Left lung (tissue), 14 donors: ENCODE measurements at places on chromosomes 4 and X. TPM values are rescaled to one million over a fixed set of nuclear protein-coding genes. Genes with fewer than 3 reads are reported as not detected.

Gene ZXDA
- total RNA-seq: 4.5 TPM

GRCh38 chrX:439241-439640, 52.5 kb upstream of the PPP2R3B start:
- no peaks in the 10 kb centered on the region for H3K4me1 ChIP-seq
- DNase-seq: no peak
- peaks cover 36% of the 10 kb centered on the region for H3K27me3 ChIP-seq
- no peak overlapping the region for H3K4me3 ChIP-seq
- H3K36me3 ChIP-seq: no peaks in the 10 kb centered on the region
- no peak overlapping the region for H3K27ac ChIP-seq

DNA sequence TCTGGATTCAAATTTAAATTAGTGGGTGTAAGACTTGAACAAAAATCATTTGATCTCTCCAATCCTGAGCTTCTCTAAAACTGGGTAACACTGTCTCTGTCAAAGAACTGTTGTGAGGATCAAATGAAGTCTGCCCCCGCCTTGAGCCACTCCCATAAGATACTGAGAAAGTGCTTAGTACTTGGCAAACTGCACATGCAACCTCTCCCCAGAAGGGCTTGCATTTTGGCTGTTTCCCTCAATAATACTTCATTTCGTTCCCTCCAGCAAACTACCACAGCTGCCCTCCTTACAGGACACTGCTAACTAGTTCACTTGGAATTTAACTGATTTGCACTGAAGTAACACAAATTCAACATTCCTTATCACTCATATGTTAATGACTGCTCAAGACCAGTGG, 79.8 kb downstream of the APBB2 start:
- H3K4me3 ChIP-seq: no peak overlapping the region
- H3K4me1 ChIP-seq: peaks cover 30% of the 10 kb centered on the region
- H3K27ac ChIP-seq: no peak overlapping the region

GRCh38 chrX:119948381-119948780, 4.8 kb upstream of the NKAP start:
- no peak overlapping the region for H3K27ac ChIP-seq
- no peak overlapping the region for H3K4me3 ChIP-seq
- DNase-seq: no peak
- no peaks in the 10 kb centered on the region for H3K27me3 ChIP-seq

DNA sequence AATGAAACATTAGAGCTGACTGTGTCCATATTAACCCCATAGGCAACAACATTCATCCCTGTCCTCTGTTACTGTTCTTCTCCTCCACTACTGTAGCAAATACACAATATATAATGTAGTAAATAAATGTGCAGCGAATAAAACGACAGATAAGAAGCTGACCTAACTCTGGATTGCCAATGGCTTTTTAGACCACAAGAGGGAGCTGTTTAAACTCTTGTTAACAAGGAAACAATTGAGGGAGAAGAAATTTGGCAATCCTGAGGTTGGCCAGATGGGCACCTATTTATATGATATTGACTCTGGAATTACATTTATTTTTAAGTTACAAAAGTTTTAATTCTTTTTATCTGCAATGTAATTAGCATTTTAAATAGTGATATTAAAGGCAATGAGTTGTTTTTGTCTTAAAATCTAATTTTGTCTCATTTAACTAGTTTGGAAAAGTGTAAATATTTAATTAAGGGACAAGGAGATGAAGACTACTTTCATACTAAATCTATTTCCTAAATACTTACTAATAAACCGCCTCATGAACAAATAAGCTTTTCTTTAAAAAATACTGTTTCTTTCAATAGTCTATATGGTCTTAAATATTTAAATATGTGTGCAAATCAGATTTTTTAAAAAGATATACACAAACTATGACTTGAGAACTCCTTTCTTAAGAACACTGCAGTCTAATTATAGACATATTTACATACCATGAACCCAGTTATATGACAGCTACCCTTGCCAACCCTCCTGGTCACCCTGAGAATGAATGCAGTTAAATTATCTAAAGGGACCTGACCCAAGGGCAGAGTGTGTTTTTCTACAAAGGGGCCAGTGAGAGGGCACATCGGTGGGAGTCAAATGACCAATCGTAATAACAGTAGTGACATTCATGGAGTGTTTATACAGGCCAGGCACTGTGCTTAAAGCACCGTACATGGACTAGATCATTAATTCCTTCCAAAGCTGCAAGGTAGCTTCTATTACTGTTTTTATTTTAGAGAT, 52.9 kb upstream of the HPF1 start:
- no peaks in the 10 kb centered on the region for H3K36me3 ChIP-seq
- H3K4me3 ChIP-seq: no peak overlapping the region
- H3K27ac ChIP-seq: no peak overlapping the region
- no peaks in the 10 kb centered on the region for H3K27me3 ChIP-seq
- no peaks in the 10 kb centered on the region for H3K4me1 ChIP-seq

GRCh38 chrX:104668550-104668949, 102.6 kb downstream of the IL1RAPL2 start:
- peak; percentile 16 for DNase-seq
- no peaks in the 10 kb centered on the region for H3K36me3 ChIP-seq
- H3K4me1 ChIP-seq: no peaks in the 10 kb centered on the region
- no peak overlapping the region for H3K27ac ChIP-seq

DNA sequence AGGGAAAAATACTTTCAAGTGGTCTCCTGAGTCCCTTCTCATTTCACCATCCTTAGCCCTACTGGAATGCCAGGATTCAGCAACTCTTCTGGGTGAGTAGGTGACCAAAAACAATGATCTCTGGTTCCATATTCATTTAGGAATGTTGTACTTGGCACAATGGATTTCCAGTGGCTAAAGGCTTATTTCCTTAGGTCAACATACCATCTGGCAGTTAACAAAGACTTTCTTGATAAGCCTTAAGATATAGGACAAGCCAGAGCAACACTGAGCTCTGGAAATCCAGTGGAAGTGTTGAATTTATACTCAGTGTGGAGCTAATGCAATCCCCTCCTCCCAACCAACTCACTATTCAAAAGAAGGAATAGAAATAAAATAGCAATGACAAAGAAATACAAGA, 139.4 kb upstream of the EMCN start:
- H3K4me3 ChIP-seq: no peak overlapping the region
- no peaks in the 10 kb centered on the region for H3K27me3 ChIP-seq
- H3K27ac ChIP-seq: no peak overlapping the region
- H3K4me1 ChIP-seq: no peaks in the 10 kb centered on the region

DNA sequence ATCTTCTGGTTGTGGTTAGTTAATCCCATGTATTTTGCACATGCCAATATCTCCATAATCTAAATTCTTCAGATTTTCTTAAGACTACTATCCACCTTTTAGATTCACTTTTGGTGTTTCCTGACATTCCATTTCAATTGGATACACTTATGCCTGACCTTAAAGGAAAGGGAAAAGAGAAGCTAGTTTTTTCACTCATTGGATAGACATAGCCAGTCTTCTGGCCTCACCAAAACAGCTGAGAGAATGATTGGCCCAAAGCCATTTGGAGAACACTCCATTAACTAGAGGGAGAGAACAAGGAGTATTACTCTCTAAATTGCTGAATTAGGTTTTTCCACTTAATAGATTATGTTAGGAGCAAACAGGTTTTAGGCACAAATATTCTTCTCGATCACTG, 4.0 kb downstream of the PRPS1 start:
- DNase-seq: no peak
- no peaks in the 10 kb centered on the region for H3K36me3 ChIP-seq
- no peaks in the 10 kb centered on the region for H3K27me3 ChIP-seq
- H3K4me1 ChIP-seq: peaks cover 4% of the 10 kb centered on the region

Gene CT45A9
- not detected for total RNA-seq

GRCh38 chr4:156312261-156312847, 358.7 kb upstream of the CTSO start:
- H3K36me3 ChIP-seq: no peaks in the 10 kb centered on the region
- no peak overlapping the region for H3K4me3 ChIP-seq
- no peaks in the 10 kb centered on the region for H3K27me3 ChIP-seq
- no peak for DNase-seq
- no peak overlapping the region for H3K27ac ChIP-seq

- no peak overlapping the region for H3K4me3 ChIP-seq
- DNase-seq: no peak
- no peaks in the 10 kb centered on the region for H3K4me1 ChIP-seq
- H3K36me3 ChIP-seq: no peaks in the 10 kb centered on the region
- no peaks in the 10 kb centered on the region for H3K27me3 ChIP-seq
Observed at GRCh38 chrX:51608766-51609165, 9.9 kb downstream of the CENPVL3 start.

- H3K27me3 ChIP-seq: no peaks in the 10 kb centered on the region
- peak overlapping the region; percentile 44 for H3K27ac ChIP-seq
- peaks cover 7% of the 10 kb centered on the region for H3K4me1 ChIP-seq
- H3K36me3 ChIP-seq: no peaks in the 10 kb centered on the region
Observed at GRCh38 chrX:23773601-23774175, 9.3 kb upstream of the SAT1 start.

GRCh38 chrX:153953342-153953830, 8.9 kb upstream of the RENBP start:
- DNase-seq: peak; percentile 38
- no peaks in the 10 kb centered on the region for H3K4me1 ChIP-seq
- no peaks in the 10 kb centered on the region for H3K36me3 ChIP-seq

GRCh38 chr4:13615161-13615560, 12.4 kb downstream of the BOD1L1 start:
- peaks cover 26% of the 10 kb centered on the region for H3K4me1 ChIP-seq
- no peak overlapping the region for H3K27ac ChIP-seq
- DNase-seq: no peak
- H3K4me3 ChIP-seq: no peak overlapping the region
- H3K36me3 ChIP-seq: peaks cover 92% of the 10 kb centered on the region
- H3K27me3 ChIP-seq: no peaks in the 10 kb centered on the region

DNA sequence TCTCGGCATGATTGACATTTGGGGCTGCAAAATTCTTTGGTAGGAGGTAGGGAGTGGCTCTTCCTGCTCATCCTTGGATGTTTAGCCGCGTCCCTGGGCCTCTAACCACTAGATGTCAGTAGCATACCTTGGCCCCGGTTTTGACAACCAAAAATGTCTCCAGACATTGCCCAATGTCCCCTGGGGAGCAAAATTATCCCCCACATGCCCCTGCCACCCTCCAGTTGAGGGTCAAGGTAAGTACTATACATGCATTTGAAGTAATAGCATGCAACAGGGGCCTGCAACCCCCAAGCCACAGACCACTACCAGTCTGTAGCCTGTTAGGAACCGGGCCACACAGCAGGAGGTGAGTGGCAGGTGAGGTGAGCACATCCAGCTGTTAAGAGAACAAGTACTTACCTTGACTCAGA, 17.6 kb upstream of the KIAA1210 start:
- no peaks in the 10 kb centered on the region for H3K36me3 ChIP-seq
- no peak overlapping the region for H3K27ac ChIP-seq
- no peaks in the 10 kb centered on the region for H3K4me1 ChIP-seq
- H3K4me3 ChIP-seq: no peak overlapping the region
- DNase-seq: no peak

Gene C4orf50
- 0.03 TPM for total RNA-seq

- no peaks in the 10 kb centered on the region for H3K36me3 ChIP-seq
- no peaks in the 10 kb centered on the region for H3K27me3 ChIP-seq
- DNase-seq: no peak
- peaks cover 22% of the 10 kb centered on the region for H3K4me1 ChIP-seq
Observed at GRCh38 chr4:101306225-101306624, 41.1 kb downstream of the PPP3CA start.

Gene GYPB
- total RNA-seq: not detected

DNA sequence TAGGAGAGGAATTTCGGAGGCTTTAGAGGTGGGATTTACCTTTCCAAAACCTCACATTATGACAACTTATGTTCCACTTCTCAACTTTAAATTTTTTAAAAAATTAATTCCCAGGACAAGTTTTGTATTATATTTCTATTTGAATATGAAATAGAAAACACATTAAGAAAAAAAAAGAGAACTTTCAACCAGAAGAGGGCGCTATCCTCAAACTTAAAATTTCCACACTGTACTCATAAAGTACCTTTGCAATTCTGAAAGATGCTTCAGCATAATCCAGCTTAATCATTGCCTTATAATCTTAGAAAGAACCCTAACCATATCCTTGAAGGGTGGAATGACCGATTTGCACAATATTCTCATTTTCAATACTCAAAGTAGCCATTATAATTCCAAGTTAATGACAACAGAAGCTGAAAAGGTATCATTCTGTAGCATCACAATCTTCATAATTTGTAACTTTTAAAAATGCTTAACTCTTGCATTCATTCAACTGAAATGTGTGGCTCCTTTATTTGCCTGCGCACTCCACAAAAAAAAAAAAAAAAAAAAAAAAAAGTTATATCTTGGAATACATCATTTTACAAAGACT, 158.0 kb downstream of the KCNIP4 start:
- H3K27ac ChIP-seq: no peak overlapping the region
- no peak overlapping the region for H3K4me3 ChIP-seq
- no peak for DNase-seq
- H3K27me3 ChIP-seq: no peaks in the 10 kb centered on the region
- H3K36me3 ChIP-seq: no peaks in the 10 kb centered on the region

Gene ITGB1BP2
- total RNA-seq: 3.0 TPM

Gene PAGE2
- total RNA-seq: not detected

- H3K27ac ChIP-seq: no peak overlapping the region
- no peaks in the 10 kb centered on the region for H3K27me3 ChIP-seq
- H3K36me3 ChIP-seq: no peaks in the 10 kb centered on the region
- no peak overlapping the region for H3K4me3 ChIP-seq
Observed at GRCh38 chrX:42519666-42520231, 258.2 kb downstream of the PPP1R2C start.
